ENCODE measurements at places on chromosomes 4 and X.

DNA sequence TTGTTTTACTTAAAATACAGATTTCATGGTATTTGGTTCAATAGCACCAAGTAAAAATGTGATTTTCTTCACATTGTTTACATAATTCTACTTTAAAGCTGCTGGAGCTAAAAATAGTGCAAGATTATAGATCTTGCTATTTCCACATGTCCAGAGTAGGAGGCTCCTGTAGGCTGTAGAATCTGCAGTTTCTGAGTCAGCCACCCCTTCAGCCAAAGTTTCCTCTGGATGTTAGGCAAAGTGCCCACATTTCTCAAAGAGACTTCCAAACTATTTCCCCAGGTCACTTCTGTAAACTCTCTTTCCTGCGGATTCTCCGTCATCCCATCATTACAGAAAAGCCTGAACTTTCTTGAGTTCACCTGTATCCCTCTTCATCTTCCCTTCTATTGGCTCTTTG lies 342.5 kb upstream of the FSTL5 start:
- no peaks in the 10 kb centered on the region for H3K27me3 ChIP-seq
- no peak overlapping the region for H3K27ac ChIP-seq
- H3K36me3 ChIP-seq, result no peaks in the 10 kb centered on the region
- H3K4me1 ChIP-seq, result no peaks in the 10 kb centered on the region

DNA sequence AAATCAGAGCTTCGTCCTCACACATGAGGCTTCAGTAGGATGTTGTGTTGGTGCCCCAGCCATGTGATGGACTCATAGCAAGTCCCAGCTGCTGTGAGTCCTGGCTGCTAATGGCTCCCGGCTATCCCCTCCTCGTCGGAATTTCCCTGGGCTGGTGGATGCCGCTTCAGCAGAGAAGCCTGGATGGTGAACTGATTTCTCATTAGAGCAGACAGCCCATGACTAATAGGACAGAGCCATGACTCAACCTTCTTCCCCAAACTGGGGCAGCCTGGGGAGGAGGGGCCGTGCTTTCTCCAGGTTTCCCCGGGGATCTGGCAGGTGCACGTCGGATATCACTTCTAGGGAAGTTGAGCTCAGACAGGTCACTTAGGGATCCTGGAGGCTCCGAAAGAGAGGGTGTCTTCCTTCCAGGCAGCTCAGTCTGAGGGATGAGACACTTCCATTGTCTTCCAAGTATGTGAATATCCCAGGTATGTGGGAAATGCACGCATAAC lies 112.7 kb downstream of the ASMT start:
- peaks cover 4% of the 10 kb centered on the region for H3K36me3 ChIP-seq
- H3K27ac ChIP-seq, result no peak overlapping the region
- H3K27me3 ChIP-seq, result no peaks in the 10 kb centered on the region
- H3K4me3 ChIP-seq, result no peak overlapping the region

GRCh38 chr4:138588501-138588900 lies 346.4 kb upstream of the SLC7A11 start:
- no peak for DNase-seq
- no peak overlapping the region for H3K4me3 ChIP-seq
- H3K36me3 ChIP-seq, result no peaks in the 10 kb centered on the region
- H3K27me3 ChIP-seq, result no peaks in the 10 kb centered on the region
- H3K4me1 ChIP-seq, result no peaks in the 10 kb centered on the region

- H3K4me1 ChIP-seq, result no peaks in the 10 kb centered on the region
- no peaks in the 10 kb centered on the region for H3K27me3 ChIP-seq
- no peak for DNase-seq
- H3K4me3 ChIP-seq, result no peak overlapping the region
- H3K36me3 ChIP-seq, result no peaks in the 10 kb centered on the region
Measured at GRCh38 chr4:73859614-73860088, 6.6 kb downstream of the PF4V1 start.

- peaks cover 2% of the 10 kb centered on the region for H3K27me3 ChIP-seq
- no peaks in the 10 kb centered on the region for H3K36me3 ChIP-seq
- H3K27ac ChIP-seq, result no peak overlapping the region
- no peak for DNase-seq
- no peaks in the 10 kb centered on the region for H3K4me1 ChIP-seq
Measured at GRCh38 chrX:136347706-136348105, 46.9 kb downstream of the ADGRG4 start.

DNA sequence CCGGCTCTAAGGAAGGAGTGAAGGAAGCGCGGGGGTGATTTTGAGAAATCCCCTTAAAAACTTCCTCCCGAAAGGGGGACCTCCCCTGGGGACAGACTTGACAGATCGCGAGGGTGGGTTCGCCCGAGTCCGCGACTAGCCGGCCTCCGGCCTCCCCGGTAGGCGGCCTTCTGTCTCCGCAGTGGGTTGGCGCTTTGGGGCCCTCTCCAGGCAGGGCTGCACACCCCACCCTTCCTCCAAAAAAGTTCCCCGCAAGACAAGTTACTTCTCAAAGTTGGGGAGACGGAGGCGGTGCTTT lies 24.8 kb downstream of the HOPX start:
- no peak for DNase-seq
- H3K4me1 ChIP-seq, result peaks cover 32% of the 10 kb centered on the region
- H3K4me3 ChIP-seq, result peak overlapping the region; percentile 22
- H3K36me3 ChIP-seq, result no peaks in the 10 kb centered on the region
- no peak overlapping the region for H3K27ac ChIP-seq

GRCh38 chr4:65007841-65008439 lies 598.7 kb upstream of the TECRL start:
- no peak overlapping the region for H3K4me3 ChIP-seq
- H3K36me3 ChIP-seq, result no peaks in the 10 kb centered on the region
- no peaks in the 10 kb centered on the region for H3K4me1 ChIP-seq
- DNase-seq, result no peak
- no peaks in the 10 kb centered on the region for H3K27me3 ChIP-seq
- no peak overlapping the region for H3K27ac ChIP-seq

DNA sequence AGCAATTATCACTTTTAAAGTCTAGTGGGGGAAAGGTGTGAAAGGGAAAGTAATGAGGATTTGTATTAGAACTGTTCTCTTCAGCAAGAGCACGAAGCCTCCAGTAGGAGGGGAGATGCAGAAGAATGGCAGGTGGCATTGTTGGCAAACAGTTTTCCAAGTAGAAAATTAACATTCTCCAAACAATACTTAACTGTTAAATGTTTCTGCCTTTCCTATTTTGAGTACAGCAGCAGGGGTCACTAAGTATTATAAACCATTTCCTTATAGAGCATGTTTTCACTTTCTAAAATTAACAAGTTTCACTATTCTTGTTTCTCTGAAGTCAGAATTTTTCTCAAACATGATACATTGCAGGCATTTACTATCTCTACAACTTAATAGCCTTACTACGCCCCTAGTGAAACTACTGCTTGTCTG lies 58.7 kb downstream of the LEF1 start:
- H3K36me3 ChIP-seq, result peaks cover 33% of the 10 kb centered on the region
- peak overlapping the region; percentile 76 for H3K4me3 ChIP-seq
- H3K4me1 ChIP-seq, result peaks cover 96% of the 10 kb centered on the region
- H3K27ac ChIP-seq, result peak overlapping the region; percentile 82
- no peaks in the 10 kb centered on the region for H3K27me3 ChIP-seq

GRCh38 chrX:153320555-153321184 lies 897 bp downstream of the PNMA6F start:
- no peaks in the 10 kb centered on the region for H3K36me3 ChIP-seq
- H3K4me3 ChIP-seq, result no peak overlapping the region
- no peak overlapping the region for H3K27ac ChIP-seq
- peaks cover 3% of the 10 kb centered on the region for H3K4me1 ChIP-seq
- no peak for DNase-seq

DNA sequence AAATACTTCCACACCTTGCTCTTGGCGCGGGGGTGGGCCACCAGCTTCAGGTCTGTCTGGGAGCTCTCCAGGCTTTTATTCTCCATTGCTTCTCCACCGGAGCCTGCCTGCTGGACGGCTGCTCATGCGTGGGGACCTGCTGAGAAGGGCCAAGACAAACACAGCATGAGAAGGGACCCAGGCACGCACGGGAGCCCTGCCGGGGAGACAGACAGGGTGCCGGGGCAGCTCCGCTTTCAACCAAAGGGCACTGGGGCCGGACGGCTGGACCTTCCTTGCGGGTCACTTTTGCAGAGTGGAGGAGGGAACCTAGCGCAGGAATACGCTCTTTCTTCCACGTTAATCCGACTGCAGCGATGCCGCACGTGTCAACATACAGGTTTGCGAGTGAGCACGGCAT lies 10.1 kb downstream of the DHRSX start:
- H3K36me3 ChIP-seq, result peaks cover 52% of the 10 kb centered on the region
- no peak for DNase-seq
- no peaks in the 10 kb centered on the region for H3K4me1 ChIP-seq
- no peak overlapping the region for H3K4me3 ChIP-seq
- H3K27ac ChIP-seq, result no peak overlapping the region
- H3K27me3 ChIP-seq, result no peaks in the 10 kb centered on the region

DNA sequence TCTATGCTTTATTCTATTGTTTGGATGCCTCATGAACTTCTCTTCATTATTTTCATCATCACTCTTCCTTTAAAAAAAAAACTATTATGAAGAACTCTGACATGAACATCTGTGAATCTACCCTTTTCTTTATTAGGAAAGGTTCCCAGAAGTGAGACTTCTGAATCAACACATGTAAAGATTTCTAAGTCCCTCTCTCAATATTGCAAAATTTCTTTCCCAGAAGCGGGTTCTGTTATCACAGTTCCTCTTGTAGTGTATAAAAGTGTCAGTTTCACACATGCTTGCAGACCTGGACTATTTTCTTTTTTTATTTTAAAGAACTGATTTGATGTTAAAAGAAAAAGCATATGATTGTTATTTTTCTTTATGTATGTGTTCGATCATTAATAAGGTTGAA lies 330.8 kb upstream of the KLF3 start:
- no peak overlapping the region for H3K27ac ChIP-seq
- peaks cover 13% of the 10 kb centered on the region for H3K4me1 ChIP-seq
- no peaks in the 10 kb centered on the region for H3K36me3 ChIP-seq
- no peak for DNase-seq
- H3K27me3 ChIP-seq, result no peaks in the 10 kb centered on the region

GRCh38 chrX:19183761-19184477 lies 61.7 kb upstream of the ADGRG2 start:
- H3K4me1 ChIP-seq, result no peaks in the 10 kb centered on the region
- no peak overlapping the region for H3K27ac ChIP-seq
- no peaks in the 10 kb centered on the region for H3K27me3 ChIP-seq
- no peaks in the 10 kb centered on the region for H3K36me3 ChIP-seq

GRCh38 chrX:47187106-47187677 lies 6.4 kb upstream of the UBA1 start:
- H3K4me1 ChIP-seq, result peaks cover 12% of the 10 kb centered on the region
- H3K27ac ChIP-seq, result no peak overlapping the region
- DNase-seq, result no peak
- no peaks in the 10 kb centered on the region for H3K27me3 ChIP-seq
- no peak overlapping the region for H3K4me3 ChIP-seq
- peaks cover 20% of the 10 kb centered on the region for H3K36me3 ChIP-seq

- H3K27ac ChIP-seq, result no peak overlapping the region
- peaks cover 3% of the 10 kb centered on the region for H3K27me3 ChIP-seq
- no peaks in the 10 kb centered on the region for H3K36me3 ChIP-seq
- no peak for DNase-seq
Measured at GRCh38 chr4:127660284-127660885, 27.6 kb downstream of the INTU start.

- no peak overlapping the region for H3K27ac ChIP-seq
- peaks cover 7% of the 10 kb centered on the region for H3K27me3 ChIP-seq
- no peaks in the 10 kb centered on the region for H3K36me3 ChIP-seq
- H3K4me3 ChIP-seq, result no peak overlapping the region
- no peak for DNase-seq
- peaks cover 24% of the 10 kb centered on the region for H3K4me1 ChIP-seq
Measured at GRCh38 chr4:54234497-54235205, 5.6 kb downstream of the PDGFRA start.

GRCh38 chrX:153029875-153030274 lies 26.4 kb upstream of the PNMA3 start:
- no peak overlapping the region for H3K27ac ChIP-seq
- DNase-seq, result no peak

All from CD4-positive, CD25-positive, alpha-beta regulatory T cell (primary cell).